ENCODE measurements at places on chromosomes 12 and 14. TPM values are rescaled to one million over a fixed set of nuclear protein-coding genes. Genes with fewer than 3 reads are reported as not detected.

GPR68 gene
- total RNA-seq = 0.23 TPM

CLEC2B gene
- not detected for total RNA-seq

GRCh38 chr12:115640929-115641328 lies 636.6 kb downstream of the MED13L start:
- no peak overlapping the region for H3K27ac ChIP-seq
- H3K36me3 ChIP-seq = no peaks in the 10 kb centered on the region
- H3K4me1 ChIP-seq = no peaks in the 10 kb centered on the region
- no peak overlapping the region for H3K4me3 ChIP-seq
- H3K27me3 ChIP-seq = no peaks in the 10 kb centered on the region

CD9 gene
- total RNA-seq = 119 TPM

DNA sequence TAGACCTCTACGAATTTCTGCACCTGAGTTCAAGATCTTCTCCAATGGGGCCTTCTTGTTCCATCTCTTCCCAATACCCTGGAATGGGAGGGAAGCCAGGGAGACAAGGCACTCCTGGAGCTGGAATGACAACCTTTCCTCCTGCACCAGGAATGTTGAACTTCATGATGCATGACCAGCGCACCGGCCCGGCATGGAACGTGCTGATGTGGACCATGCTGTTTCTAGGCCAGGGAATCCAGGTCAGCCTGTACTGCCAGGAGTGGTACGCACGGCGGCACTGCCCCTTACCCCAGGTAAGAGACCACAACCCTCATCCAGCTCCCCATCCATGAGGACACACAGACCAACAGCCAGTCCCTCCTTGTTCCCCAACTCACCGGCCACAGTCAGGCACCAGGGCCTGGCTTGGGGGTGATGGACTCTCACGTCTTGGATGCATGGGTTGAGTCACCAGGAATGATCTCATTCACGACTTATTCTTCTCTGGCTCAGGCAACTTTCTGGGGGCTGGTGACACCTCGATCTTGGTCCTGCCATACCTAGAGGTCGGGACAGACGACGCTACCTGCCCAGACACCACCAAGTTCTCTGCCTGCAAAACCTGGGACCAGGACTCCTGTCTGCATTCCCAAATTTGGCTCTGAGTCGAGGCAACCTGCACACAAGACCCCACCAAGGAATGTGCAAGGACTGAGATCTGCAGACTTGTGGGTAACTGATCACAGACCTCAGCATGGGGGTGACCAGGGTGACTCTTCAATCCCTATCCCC lies 20.5 kb downstream of the SOAT2 start:
- H3K27me3 ChIP-seq = peaks cover 14% of the 10 kb centered on the region
- no peak for DNase-seq
- peaks cover 5% of the 10 kb centered on the region for H3K4me1 ChIP-seq
- no peak overlapping the region for H3K27ac ChIP-seq
- H3K36me3 ChIP-seq = no peaks in the 10 kb centered on the region
- H3K4me3 ChIP-seq = no peak overlapping the region

KRT82 gene
- not detected for total RNA-seq

LGR5 gene
- 43.4 TPM for total RNA-seq

DNA sequence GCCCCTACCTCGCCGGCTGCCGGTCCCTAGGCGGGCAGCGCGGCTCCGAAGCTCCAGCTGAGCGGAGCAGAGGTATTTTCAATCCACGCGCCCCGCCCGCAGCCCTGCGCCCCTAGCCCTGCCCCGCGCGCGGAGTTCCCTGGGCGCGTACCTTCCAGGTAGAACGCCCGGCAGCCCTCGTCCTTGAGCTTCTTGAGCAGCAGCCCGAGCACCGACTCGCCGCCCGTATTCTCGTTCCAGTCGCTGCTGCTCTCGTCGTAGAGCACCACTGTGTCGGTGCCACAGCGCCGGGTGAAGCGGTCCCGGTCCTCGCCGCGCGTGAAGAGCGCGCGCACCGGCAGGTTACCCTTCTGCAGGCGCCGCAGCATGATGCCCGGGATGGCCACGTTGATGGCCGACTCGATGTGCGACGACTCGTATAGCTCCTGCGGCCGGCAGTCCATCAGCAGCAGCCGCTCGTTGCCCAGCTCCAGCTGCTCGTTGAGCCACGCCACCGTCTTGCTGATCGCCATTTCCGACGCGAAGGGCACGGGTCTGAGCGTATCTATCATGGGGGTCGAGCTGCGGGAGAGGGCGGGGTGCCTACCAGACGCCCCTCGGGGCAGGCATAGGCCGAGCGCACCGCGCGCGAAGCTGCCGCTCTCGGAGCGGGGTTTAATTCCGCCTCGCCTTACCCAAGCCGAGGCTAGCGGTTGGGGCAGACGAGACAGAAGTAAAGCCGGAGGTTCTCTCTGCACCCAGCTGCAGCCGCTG lies 636 bp downstream of the DUSP6 start:
- peaks cover 11% of the 10 kb centered on the region for H3K4me1 ChIP-seq
- H3K27ac ChIP-seq = peak overlapping the region; percentile 95
- DNase-seq = peak; percentile 81
- H3K36me3 ChIP-seq = peaks cover 37% of the 10 kb centered on the region
- no peaks in the 10 kb centered on the region for H3K27me3 ChIP-seq

IGF1 gene
- not detected for total RNA-seq

NPFF gene
- total RNA-seq = not detected

- peak; percentile 36 for DNase-seq
- no peaks in the 10 kb centered on the region for H3K4me1 ChIP-seq
- no peak overlapping the region for H3K4me3 ChIP-seq
- H3K36me3 ChIP-seq = no peaks in the 10 kb centered on the region
- peaks cover 17% of the 10 kb centered on the region for H3K27me3 ChIP-seq
Measured at GRCh38 chr14:104898195-104898558, 26.5 kb upstream of the PLD4 start.

DNA sequence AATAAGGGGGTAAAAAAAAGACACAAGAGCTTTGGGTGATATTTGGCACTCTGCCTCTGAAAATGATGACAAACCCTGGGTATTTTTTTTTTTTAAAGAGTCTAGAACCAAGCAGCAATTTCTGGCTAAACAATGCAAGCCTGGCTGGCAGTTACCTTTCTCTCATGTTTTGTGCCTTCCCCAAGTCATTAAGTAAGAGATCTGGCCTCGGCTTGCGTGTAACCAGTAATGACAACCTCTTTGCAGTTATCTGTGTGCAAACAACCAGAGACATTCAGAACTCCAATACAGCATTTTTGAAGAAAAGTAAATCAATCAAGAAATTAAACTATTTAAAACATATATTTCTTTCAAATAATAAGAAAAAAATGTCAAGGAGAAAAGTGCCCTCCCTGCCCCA lies 167.5 kb downstream of the KCNC2 start:
- DNase-seq = no peak
- H3K27me3 ChIP-seq = no peaks in the 10 kb centered on the region
- no peaks in the 10 kb centered on the region for H3K36me3 ChIP-seq

DNA sequence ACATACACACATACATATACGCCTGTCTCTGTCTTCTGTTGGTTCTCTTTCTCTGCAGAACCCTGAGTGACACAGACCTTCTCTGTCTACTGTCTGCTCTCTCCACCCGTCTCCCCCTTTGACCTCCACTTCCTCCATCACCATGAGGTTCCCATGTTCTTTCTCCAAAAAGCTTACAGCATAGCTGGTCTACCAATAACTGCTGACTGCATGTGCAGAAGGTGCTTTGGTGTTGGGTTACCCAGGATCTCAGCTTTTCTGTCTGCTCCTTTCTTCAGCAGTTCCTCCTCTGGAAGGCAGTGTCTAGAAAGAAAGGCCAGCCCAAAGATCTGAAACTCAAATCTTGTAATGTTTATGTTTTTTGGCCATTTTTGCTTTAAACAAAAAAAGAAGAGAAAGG lies 125.6 kb downstream of the SMOC1 start:
- H3K4me3 ChIP-seq = no peak overlapping the region
- no peaks in the 10 kb centered on the region for H3K36me3 ChIP-seq
- H3K4me1 ChIP-seq = peaks cover 11% of the 10 kb centered on the region
- peaks cover 11% of the 10 kb centered on the region for H3K27me3 ChIP-seq
- no peak for DNase-seq

DNA sequence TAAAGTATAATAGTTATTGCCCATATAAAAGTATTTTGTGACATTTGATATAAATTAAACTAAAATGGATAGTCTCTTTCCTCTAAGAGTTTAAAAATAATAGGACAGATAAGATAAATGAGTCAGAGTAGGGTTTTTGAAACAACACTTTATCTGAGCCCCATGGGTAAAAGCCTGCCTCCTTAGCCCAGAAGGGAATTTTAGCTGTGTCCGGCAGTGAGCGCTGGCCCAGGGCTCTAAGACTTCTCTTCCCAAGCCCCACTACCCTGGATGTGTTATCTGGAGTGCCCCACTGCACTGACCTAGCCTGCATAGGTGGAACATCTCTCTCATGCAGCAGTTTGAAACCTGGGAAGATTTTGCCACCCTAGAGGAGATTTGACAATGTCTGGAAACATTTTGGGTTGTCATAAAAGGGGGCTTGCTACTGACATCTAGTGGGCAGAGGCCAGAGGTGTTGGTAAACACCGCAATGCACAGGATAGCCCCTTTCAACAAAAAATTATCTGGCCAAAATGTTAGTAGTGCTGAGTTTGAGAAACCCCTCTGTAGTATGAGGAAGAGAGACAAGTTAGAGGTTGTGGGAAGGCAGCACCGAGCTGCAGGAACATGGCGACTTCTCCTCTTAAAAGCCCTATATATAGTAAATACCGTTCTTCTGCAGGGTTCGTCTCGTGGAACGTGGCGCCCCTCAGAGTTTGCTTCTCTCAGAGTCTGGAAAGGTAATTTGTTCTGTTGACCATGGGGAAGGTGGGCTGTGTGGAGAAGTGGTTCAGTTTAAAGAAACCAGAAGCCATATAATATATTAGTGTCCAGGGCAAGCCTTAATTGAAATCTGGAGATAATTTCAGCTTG lies 29.3 kb upstream of the ATF1 start:
- H3K36me3 ChIP-seq = peaks cover 64% of the 10 kb centered on the region
- no peak overlapping the region for H3K4me3 ChIP-seq
- peak; percentile 85 for DNase-seq
- H3K27ac ChIP-seq = no peak overlapping the region
- H3K27me3 ChIP-seq = no peaks in the 10 kb centered on the region
- H3K4me1 ChIP-seq = no peaks in the 10 kb centered on the region

- H3K4me3 ChIP-seq = no peak overlapping the region
- no peaks in the 10 kb centered on the region for H3K4me1 ChIP-seq
- no peaks in the 10 kb centered on the region for H3K27me3 ChIP-seq
- no peak overlapping the region for H3K27ac ChIP-seq
- DNase-seq = no peak
Measured at GRCh38 chr14:72717220-72717619, 176.7 kb downstream of the DPF3 start.

- DNase-seq = no peak
Measured at GRCh38 chr14:103623883-103624482, 5.0 kb upstream of the KLC1 start.

- no peak overlapping the region for H3K4me3 ChIP-seq
- H3K36me3 ChIP-seq = no peaks in the 10 kb centered on the region
- H3K27me3 ChIP-seq = no peaks in the 10 kb centered on the region
Measured at GRCh38 chr12:113424915-113425823, 3.0 kb downstream of the SDSL start.

- DNase-seq = peak; percentile 80
- H3K27ac ChIP-seq = no peak overlapping the region
- no peaks in the 10 kb centered on the region for H3K4me1 ChIP-seq
- no peaks in the 10 kb centered on the region for H3K36me3 ChIP-seq
- H3K27me3 ChIP-seq = no peaks in the 10 kb centered on the region
Measured at GRCh38 chr12:86376052-86376451, 119.9 kb upstream of the MGAT4C start.

FRMD6 gene
- total RNA-seq = 13.8 TPM

KIF5A gene
- total RNA-seq = 5.3 TPM

RERG gene
- 1.4 TPM for total RNA-seq

DNA sequence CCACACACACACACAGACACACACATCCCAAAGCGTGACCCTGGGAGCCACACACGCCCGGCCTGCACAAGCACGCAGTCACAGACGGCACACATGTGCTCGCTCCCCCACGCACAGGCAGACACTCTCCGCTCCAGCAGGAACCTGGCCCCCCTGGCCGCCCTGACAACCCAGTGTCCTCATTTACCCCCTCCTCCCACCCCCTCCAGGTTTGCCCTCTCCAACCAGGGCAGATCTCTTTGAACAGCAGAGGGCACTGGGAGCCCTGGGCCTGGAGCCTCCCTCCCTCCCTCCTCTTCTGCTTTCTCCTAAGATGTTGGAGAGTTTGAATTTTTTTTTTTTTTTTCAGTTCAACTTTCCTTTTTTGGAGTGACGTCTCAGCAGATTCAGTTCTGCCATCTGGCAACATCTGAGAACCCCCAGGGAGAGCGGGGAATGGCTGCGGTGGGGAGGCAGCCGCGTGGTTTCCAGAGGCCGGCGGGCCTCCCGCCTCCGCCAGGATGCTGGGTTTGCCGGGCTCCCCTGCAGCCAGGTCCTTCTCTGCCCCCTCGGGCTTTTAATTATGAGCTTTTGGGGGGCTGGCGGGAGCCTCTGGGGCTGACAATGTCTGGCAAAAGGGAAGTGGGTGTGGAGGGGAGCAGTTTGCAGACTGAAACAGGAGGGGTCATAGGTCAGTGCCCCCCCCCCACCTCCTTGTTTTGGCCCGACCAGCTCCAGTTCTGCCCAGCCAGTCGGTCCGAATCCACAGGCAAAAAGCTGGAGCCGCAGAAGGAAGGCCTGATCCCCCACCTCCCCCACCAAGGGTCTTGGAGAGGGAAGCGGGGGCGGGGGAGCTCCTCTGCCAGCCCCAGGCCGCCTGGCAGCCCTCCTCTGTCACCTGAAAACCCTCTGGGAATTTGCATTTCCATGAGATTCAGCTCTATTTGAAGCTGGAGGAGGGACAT lies 1.3 kb upstream of the NCOR2 start:
- no peaks in the 10 kb centered on the region for H3K36me3 ChIP-seq
- H3K4me3 ChIP-seq = no peak overlapping the region
- H3K4me1 ChIP-seq = peaks cover 6% of the 10 kb centered on the region
- peak; percentile 92 for DNase-seq

POTEG gene
- not detected for total RNA-seq

TAS2R9 gene
- total RNA-seq = not detected

DNA sequence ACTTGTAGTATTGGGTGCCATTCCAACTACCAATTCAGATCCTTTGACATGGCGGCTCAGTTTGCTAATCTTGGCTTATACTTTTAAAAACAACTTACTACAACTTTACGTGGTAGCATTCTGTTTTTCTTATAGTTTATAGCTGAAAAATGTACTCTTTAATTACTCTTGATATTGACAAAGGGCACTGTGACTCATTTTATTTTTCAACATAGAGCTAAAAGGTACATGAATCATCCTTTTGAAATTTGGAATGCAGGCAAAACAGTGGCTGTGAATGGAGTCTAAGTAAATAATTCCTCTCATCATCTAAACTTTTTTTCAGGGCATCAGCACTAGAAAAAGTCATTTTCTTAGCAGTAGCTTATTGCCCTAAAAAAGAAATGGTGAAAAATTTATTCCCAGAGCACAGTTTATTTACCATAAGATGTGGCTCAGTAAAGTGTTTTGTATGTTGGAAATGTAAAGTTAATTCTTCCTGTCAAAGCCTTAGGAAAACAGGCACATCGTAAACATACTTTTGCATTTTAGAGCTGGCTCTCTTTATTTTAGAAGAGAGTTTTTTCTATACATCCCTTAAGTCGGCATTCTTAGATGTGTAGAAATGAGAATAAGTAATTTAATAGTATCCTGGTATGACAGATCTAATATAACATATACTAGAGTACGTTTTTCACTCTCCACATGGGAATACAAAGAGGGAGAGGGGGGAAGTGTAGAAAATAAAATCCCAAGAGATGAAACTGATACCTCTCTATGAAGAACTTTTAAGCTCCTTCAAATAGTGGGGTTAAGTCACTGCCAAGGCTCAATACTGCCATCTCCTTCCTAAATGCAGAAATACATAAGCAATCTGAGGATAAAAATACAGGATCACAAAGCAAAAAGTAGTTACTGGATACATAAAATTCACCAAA lies 55.2 kb downstream of the SLC25A21 start:
- H3K27ac ChIP-seq = no peak overlapping the region
- H3K36me3 ChIP-seq = no peaks in the 10 kb centered on the region
- H3K4me1 ChIP-seq = no peaks in the 10 kb centered on the region
- no peak overlapping the region for H3K4me3 ChIP-seq

All from endodermal cell (in vitro differentiated cells).